ENCODE measurements at places on chromosomes 3 and 15.

DNA sequence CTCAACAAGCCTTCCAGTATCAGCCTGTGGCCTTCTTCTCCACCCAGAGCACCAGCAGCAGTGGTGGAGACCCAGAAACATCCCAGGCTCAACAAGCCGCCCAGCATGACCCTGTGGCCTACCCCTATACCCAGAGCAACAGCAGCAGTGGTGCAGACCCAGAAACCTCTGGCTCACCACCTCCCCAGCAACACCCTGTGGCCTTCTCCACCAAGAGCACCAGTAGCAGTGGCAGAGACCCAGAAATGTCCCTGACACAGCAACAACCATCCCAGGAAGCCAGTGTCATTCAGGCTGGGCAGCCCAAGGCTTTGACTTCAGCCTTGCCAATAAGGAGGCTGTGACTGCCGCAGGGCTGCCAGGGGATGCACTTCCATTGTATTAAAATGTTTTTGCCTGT is 16.3 kb upstream of the EMC3 start:
- no peak for DNase-seq

DNA sequence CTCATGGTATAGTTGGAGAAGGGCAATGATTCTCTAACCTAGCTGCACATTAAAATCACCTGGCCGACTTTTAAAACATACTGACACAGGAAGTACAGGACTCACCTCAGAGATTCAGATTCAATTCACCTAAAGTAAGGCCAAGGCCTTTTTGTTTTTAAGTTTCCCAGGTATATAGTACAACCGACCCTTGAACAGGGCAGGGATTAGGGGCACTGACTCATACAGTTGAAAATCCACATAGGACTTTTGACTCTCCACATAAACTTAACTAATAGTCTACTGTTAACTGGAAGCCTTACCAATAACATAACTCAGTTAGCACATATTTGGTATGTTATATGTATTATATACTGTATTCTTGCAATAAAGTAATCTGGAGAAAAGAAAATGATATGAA is 129.5 kb upstream of the ABI3BP start:
- DNase-seq = no peak

- no peak for DNase-seq
Observed at GRCh38 chr15:78004222-78004727, 73.2 kb downstream of the TBC1D2B start.

- DNase-seq = no peak
Observed at GRCh38 chr15:62439543-62440016, 274.5 kb upstream of the C2CD4B start.

DNA sequence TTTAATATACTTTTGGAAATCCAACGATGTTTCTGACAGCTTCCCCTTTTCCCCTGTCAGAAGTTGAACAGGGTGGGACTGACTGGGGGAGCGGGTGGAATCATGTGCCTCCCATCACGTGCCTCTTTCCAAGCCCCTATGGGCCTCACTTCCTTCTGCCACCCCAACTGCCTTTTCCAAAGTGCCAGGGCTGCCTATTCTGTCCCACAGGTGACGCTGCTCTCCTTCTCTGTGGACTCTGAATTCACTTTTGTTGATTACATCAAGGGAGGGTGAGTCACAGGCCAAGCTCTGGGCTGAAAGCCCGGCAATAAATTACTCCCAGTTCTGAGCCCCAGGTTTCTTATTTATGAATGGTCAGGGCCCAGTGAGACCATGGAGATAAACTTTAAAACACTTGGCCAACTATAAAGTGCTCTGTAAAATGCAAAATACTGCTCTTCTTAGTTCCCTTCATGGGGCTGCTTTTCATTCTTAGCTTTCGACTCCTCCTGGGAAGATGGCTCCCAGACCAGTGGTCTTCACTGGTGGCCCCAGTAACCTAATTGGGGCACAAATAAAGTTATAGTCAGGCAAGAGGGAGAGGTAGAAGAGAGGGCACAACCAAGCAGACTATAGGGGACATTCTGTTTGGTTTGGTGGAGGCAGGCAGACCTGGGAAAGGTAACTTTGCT is 12.3 kb downstream of the CPNE9 start:
- DNase-seq = no peak

DNA sequence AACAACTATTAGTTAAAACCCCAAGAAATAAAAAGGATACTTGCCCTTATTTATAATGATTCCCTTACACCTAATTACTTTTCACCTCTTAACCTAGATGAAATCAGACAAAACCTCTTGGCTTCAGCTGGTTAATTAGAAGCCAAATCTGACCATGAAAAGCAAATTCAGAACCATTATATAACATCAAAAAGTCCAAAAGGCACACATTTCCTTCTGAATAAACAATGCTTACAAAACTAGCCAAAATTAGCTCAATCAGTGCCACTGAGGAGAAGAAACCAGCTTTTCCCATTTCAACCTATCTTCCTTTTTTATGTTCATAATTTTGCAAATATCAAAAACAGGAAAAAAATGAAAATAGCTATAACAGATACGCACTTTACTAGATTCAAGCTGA is 3.2 kb downstream of the EHHADH start:
- DNase-seq = no peak

DNA sequence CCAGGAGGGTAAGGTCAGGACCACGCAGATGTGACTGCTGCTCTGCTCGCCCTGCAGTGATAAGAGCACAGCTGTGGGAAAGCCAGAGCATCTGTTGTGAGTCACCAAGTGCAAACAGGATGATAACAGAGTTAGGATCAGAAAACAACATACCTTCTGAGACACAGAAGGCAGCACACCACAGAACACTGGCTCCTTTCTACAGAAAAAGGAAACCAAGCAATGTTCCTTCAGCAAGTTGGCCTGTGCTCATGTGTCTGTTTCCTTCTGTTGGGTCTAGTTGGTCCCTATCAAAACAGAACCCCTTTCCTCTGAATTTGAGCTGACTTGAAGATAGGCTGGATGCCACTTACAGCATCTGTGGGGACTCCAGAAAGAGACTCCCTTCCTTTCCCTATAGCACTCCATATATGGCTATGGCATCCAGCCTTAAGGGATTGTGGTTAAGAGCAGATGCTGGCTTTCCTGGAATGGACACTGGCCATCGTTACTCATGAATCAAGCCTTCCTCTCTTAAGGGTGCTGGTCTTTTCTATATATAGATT is 440.7 kb upstream of the THBS1 start:
- no peak for DNase-seq

DNA sequence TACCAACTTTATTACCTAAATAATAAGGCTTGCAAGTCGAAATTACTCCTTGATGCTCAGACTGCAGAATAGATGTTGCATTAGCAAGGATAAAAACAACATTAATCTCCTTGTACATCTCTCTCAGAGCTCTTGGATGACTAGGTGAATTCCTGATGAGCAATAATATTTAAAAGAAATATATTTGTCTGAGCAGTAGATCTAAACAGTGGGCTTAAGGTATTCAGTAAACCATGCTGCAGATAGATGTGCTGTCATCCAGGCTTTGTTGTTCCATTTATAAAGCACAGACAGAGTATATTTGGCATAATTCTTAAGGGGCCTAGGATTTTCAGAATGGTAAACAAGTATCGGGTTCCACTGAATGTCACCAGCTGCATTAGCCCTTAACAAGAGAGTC is 257.1 kb downstream of the TUSC7 start:
- DNase-seq = no peak

DNA sequence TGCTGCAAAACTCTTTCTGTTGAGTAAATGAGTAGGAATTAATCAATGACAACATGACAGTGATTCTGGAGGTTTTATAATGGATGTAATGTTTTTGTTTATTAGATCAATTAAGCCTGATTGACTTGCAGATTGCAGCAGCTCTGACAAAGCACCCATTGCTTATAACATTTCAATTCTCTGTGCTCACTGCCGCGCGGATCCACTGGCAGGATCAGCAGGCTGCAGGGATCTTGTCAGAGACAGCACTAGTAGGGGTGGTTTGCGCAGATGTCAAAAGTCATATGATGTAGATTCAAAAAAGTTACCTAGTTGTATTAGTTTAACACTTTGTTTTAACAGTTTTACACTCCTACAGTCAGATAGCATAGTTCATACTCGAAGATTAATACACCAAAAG is 93.4 kb downstream of the MBNL1 start:
- DNase-seq = no peak

- DNase-seq = no peak
Observed at GRCh38 chr3:158085931-158086330, 20.3 kb downstream of the SHOX2 start.

DNA sequence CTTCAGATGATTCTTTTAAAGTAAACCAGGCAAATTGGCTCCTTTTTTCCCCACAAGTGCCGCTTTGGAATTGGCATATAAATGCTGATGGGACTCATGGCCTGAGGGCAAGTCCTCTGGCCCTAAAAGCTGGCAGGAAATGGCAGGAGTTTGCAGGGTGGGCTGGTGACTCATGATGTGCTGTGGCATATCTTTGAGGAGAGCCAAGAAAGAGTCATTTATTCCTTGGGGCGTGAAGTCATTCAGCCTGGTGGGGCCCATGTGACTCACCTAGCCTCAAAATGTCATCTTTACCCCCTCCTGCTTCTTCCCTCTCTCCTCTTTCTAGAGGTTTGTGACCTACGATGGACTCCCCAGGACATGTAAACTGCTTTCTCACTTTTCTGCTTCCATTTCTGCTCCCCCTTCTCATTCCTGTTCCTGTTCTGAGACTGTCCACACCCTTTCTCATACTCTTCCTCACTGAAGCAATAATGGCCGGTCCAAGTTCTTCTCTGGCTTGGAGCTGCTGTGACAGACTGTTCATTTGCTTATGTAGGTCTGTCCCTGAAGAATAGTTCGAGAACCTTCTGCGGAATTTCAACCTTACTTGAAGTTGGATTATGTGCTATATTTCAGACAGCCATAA is 326.1 kb downstream of the SATB1 start:
- no peak for DNase-seq

DNA sequence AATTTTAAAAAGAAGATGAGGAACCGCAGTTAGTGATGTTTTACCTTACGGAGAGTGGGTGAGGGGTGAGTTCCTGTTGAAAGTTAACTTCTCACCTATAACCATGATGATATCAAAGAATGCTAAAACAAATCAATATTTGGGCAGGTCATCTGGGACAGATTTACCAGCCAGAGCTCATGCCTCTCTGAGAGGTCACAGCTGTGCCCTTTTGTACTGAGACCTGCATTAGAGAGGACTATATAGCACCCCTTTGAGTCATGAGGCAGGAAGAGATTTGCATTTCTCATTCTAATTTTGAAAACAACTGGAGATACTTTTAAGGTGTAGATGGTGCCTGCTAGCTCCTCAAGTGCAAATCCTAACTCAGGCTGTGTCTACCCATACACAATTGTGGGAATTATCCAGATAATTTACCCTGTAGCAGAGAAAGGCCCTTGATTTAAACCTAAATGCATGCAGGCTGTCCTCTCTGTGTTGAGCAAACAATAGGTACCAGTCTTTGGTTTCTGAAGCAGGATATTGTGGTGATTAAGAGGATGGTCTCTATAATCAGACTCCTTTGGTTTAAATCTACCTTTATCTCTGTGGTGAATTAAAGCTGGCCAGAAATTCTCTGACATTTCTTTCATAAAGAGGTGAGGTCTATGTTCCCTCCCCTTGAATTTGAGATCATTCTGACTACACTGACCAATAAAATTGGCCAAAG is 5.8 kb upstream of the TM4SF4 start:
- no peak for DNase-seq

GRCh38 chr15:83436513-83437158 is 10.5 kb upstream of the SH3GL3 start:
- peak; percentile 34 for DNase-seq

DNA sequence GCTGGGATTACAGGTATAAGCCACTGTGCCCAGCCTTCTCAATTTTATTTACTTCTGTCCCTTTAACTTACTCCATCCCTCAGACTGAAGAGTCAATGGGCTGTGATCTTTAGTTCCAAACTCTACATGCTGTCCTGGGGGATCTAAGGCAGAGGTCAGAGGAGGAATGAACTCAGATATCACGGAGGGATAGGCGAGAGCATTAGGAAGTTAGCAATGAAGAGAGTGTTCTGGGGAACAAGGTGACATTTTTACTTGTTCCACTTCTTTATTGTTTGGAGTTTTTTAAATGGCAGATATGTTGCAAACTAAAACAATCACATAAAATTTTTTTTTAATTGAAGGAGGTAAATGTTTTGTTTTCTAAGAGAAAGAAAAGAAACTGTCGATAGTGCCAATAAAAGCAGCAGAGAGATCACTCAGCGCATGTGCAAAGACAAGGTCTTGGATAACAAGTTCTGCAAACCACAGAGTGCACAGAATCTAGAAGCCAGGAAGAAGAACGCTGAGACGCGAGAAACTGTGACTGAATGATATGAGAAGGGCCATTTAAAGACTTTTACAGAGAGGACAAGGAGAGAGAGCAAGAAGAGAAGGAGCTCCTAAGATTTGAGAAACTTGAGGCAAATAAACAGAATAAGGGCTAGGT is 10.8 kb upstream of the CA12 start:
- no peak for DNase-seq

GRCh38 chr3:52841211-52841980 is 6.6 kb upstream of the MUSTN1 start:
- no peak for DNase-seq

- no peak for DNase-seq
Observed at GRCh38 chr3:132543011-132543739, 53.9 kb upstream of the ACKR4 start.

DNA sequence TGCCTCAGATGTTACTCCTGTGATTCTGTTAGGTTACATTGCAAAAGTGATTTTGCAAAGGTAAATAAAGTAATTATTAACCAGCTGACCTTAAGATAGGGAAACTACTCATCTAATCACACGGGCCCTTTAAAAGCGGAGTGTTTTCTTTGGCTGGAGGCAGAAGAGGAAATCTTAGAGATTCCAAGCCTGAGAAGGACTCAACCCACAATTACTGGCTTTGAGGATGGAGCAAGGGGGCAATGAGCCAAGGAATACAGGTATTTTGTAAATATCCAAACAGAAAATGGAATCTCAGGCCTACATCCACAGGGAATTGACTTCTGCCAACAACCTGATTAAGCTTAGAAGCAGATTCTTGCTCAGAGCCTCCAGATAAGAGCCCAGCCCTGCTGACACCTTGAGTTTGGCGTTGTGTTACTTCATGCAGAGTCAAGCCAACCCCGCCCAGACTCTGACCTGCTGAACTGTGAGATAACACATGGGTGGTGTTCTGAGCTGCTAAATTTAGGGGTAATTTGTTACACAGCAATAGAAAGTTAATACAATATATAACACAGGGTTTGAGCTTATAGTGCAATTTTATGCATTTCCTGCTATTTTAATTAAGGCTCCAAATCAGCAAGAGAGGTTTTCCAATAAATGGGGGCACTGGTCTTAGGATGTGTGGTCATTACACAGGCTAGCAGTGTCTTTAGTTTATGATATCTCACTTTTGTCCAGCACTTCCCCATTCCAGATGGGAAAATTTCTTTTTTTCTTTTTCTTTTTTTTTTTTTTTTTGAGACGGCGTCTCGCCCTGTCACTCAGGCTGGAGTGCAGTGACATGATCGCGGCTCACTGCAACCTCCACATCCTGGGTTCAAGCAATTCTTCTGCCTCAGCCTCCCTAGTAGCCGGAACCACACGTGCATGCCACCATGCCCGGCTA is 19.5 kb downstream of the NFKBIZ start:
- DNase-seq = no peak

DNA sequence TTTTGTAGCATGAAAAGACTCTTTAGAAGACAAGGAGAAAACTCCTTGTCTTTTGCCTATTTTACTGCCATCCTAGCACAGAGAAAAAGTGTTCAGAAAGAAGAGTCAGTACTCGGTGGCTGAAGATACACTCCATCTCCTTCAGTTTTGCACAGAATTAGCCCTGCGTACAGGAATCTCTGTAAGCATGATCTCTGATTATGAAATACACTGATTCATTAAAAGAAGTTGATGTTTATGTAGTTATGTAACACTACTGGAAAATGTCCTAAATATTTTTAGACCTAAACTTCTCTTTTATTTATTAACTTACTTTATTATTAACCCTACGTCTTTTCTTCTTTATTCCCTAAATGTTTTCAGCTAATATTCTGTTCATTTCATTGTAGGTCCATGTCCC is 138.4 kb downstream of the LEKR1 start:
- no peak for DNase-seq
